ENCODE measurements at places on chromosomes 3 and 15. TPM values are rescaled to one million over a fixed set of nuclear protein-coding genes. Genes with fewer than 3 reads are reported as not detected.

Gene CYP11A1
- 1.1 TPM for total RNA-seq

Gene STX19
- total RNA-seq, result 5.9 TPM

Gene CDHR4
- not detected for total RNA-seq

Gene STRIT1
- not detected for total RNA-seq

Gene PLCH1
- 2.0 TPM for total RNA-seq

Gene CHRD
- 12.1 TPM for total RNA-seq

Gene CNTN4
- total RNA-seq, result 6.6 TPM

Gene XCR1
- under 0.01 TPM for total RNA-seq

Gene NIT2
- total RNA-seq, result 43.3 TPM

Gene SPINT1
- total RNA-seq, result 134 TPM

Gene WDR93
- total RNA-seq, result 1.0 TPM

Gene SOX2
- total RNA-seq, result not detected

Gene SNRPA1
- 51.1 TPM for total RNA-seq

Gene NDN
- total RNA-seq, result 41.6 TPM

Gene FGD5
- total RNA-seq, result 18.7 TPM

Gene GOLGA6L26
- not detected for total RNA-seq
